ENCODE measurements at places on chromosomes 4 and X. TPM values are rescaled to one million over a fixed set of nuclear protein-coding genes. Genes with fewer than 3 reads are reported as not detected.
A peak's percentile ranks its signal among the peaks of the same experiment; 100 is the strongest.

DNA sequence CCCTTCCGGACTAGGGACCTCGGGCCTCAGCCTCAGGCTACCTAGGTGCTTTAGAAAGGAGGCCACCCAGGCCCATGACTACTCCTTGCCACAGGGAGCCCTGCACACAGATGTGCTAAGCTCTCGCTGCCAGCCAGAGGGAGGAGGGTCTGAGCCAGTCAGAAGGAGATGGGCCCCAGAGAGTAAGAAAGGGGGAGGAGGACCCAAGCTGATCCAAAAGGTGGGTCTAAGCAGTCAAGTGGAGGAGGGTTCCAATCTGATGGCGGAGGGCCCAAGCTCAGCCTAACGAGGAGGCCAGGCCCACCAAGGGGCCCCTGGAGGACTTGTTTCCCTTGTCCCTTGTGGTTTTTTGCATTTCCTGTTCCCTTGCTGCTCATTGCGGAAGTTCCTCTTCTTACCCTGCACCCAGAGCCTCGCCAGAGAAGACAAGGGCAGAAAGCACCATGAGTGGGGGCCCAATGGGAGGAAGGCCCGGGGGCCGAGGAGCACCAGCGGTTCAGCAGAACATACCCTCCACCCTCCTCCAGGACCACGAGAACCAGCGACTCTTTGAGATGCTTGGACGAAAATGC, at the start of gene WAS:
WAS (plus strand) TSS at position 389 of the 572 bp plus-strand sequence; CDS start at position 444, 55 bp downstream.
- DNase-seq, result no peak

DNA sequence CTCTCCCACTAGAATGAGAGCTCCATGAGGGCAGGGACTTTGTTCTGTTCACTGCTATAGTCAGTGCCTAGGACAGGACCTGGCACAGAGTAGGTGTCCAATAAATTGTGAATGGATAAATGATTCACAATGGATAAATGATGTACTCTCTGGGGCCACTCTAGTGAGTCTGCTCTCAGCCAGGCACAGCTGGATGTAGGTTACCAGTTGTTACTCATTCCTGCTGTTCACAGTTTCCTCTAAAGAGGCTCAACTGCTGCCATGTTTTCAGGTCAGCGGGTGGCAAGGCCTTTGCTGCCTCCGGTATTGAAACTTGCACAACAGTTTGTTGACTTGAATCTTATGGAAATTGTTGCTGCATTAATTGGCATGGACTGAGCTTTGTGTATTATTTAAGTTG, 99.1 kb downstream of the NHSL2 start:
- no peak for DNase-seq

DNA sequence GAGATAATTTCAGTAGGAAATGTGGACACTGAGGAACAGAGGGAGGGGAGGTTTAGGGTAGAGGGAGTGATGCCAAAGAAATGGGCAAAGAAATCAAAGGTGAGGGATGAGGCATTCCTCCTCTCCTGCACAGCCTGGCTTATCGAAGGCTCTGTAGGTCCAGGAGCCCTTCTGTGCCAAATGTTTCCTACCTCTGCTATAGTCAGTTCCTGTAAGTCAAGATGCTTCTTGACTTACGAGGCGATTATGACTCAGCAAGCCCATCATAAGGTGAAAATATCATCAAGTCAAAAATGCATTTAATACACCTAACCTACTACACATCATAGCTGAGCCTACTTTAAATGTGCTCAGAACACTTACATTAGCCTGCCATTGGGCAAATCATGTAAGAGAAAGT, 60.0 kb upstream of the ARHGAP24 start:
- no peak for DNase-seq

DNA sequence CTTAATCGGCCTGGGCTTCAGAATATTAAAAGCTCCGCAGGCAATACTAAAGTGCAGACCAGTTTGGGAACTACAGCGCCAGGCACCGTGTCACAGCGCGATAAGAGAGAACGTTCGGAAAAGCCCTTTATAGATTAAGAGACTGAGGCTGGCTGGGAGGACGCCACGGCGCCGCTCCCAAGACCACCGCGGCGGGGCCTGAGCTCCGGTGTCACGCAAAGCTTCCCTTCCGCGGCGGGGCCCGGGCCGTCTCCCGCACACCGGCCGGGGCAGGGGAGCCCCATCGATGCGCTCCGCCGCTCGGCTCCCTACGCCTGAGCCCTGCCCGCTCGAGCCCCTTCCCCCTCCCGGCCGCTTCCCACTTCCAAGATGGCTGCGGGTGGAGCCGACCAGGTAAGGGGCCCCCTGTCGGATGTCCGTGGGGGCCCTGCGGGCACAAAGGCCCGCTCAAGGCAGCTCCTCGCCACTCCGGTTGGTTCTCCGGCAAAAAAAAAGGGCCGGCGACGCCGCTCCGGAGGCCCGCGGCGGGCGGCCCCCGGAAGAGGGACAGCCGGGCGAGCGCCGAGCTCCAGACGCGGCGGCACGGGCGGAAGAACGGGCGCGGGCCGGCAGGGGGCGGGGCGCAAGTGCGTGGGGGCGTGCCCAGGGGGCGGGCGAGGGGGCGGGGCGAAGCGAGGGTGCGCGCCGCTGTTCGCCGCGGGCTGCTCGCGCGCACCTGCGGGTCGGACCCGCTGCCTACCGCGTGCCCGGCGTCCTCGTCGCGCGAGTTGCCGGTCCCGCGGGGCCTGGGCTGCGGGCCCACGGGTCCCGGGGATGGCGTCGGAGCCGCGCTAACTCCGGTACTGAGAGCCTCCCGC, at the start of gene TBC1D14:
TBC1D14 (plus strand) TSS at position 714 of the 857 bp plus-strand sequence. CDS start 13,564 bp downstream, outside the sequence.
- DNase-seq, result peak; percentile 92

- DNase-seq, result peak; percentile 39
Observed at GRCh38 chr4:98566361-98567008, 91.9 kb downstream of the TSPAN5 start.

DNA sequence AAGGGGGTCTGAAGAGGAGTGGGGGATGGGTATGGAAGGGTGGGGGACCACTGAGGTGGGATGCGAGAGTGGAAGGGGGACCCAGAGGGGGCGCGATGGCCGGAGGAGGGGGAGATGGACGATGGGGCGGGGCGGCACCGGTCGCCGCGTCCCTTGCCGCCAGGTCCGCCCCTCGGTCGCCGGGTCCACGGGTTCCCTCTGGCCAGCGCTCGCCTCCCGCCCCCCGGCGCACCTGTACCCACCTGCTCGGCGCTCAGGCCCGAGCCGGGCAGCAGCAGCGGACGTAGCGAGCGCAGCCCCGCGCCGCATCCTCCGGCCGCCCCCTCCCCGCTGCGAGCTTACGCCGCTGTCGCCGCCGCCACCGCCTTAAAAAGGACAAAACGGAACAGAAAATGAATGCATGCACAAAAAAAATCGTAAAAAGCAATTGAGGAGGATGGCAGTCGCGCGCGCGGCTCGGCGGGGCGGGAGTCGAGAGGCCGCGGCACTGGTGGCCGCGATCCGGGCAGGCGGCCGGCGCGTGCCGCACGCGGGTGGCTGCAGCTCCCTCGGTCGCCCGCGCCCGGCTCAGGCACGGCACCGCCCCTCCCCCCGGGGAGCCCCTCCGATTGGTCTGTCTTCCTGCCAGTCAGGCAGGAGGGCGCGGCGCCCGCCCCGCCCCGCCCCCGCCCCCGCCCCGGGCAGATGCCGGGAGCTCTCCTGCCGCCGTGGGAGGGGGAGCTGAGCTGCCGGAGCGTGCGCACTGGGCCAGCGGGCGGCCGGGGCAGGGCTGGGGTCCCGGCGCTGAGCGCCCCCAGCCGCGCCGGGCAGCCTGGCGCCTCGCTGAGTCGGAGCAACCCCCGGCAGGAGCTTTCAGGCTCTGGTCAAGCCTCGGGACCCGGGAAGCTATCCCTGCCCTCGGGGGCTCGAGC, at the start of gene JAKMIP1:
JAKMIP1 (minus strand) TSS at position 539 of the 911 bp plus-strand sequence. CDS start 87,699 bp downstream, outside the sequence.
- peak; percentile 43 for DNase-seq

- DNase-seq, result no peak
Observed at GRCh38 chr4:18664171-18664570, 642.6 kb upstream of the LCORL start.

DNA sequence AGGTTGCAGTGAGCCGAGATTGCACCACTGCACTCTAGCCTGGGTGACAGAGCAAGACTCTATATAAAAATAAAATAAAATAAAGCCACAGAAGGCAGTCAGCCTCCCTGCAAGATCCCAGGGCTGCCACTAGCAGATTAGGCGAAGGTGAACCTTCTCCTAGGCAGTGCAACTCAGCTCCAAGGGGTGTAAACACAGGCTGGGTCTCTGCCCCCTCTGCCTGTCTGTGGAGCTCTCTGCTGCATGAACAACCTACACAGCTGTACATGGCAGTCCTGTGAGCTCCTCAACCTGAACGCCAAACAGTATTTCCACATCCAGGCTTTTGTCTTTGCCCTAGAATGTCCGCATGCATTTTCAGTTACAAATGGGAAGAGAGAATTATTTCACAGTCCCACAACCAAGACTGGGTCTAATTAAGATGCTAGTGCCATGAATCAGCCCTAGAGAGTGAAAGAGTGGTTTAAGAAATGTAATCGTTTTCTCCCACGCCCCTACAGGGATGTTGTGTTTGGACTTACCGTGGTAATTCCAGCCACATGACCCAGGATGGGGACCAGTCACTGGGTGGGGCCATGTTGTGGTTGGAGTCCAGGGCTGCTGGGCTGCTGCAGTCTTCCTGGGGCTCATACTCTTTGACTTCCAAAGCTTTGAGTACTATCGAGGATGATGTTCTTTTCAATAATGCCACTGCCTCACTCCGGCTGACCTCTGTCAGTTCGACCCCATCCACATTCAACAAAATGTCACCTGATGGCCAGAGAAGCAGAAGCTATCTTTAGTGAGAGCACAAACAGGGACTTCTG, 99.0 kb downstream of the FIP1L1 start:
- DNase-seq, result peak; percentile 99

GRCh38 chr4:55498051-55498450, 48.7 kb downstream of the CLOCK start:
- peak; percentile 23 for DNase-seq

- no peak for DNase-seq
Observed at GRCh38 chr4:140400111-140400510, 26.7 kb downstream of the SCOC start.

DNA sequence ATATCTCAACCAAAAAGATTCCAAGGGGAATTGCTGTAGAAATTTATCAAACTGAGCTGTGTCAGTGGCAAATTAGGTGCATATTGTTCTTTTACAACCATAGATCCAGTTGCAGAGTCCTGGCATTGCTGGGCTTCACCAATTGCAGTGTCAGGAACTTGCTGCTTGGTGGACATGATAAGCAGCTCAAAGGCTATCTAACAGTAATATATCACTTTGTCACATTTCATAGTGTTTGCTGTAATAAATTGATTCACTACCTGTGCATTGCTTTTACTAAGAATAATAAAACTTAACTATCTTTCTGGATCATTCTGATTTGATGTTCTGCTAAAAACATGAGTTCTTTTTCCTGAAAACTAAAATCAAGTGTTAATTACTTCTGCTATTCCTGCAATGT, 30.9 kb upstream of the ACE2 start:
- DNase-seq, result no peak

- peak; percentile 72 for DNase-seq
Observed at GRCh38 chr4:152360045-152360410, 175.9 kb downstream of the FBXW7 start.

GRCh38 chr4:14967982-14968381, 34.3 kb upstream of the CPEB2 start:
- DNase-seq, result peak; percentile 14

DNA sequence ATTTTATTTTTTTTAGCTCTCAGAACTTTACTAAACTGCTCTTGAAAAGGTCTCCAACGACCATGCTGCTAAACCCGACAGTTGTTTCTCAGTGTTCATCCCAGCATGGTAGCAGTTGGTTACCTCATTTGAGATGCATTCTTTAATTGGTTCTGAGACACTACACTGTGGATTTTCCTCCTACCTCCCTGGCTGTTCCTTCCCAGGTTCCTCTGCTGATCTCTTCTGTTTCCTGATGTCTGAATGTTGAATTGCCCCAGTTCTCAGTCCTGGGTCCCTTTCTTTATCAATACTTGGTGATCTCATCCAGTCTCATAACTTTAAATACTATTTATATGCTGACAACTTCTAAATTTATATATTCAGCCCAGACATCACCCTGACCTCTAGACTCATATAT, 19.1 kb upstream of the TMEM165 start:
- DNase-seq, result no peak

DNA sequence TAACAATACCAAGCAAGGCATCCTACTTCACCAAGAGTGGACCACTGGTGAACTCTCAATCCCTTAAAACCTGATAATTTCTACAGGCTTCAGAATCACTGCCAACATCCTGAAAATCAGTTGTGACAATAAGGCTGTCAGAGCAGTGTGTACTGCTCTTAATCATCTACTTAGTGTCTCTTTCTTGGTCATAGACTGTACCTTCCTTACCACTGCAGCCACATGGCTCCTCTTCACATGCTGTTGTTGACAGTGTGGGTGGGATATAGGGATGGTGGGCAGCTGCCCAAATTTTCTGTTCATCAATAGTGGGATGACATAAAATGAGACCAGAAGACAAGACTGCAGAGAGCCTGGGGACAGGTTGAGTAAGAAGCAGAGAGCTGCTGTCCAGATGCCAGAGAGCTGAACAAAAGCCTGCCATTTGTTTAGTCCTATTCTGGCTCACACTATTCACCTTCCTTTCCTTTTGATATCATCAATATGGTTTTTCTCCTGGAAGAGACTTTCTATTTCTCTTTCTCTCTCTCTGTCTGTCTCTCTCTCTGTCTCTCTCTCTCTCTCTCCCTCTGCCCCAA, 178.9 kb downstream of the MGST2 start:
- peak; percentile 23 for DNase-seq

DNA sequence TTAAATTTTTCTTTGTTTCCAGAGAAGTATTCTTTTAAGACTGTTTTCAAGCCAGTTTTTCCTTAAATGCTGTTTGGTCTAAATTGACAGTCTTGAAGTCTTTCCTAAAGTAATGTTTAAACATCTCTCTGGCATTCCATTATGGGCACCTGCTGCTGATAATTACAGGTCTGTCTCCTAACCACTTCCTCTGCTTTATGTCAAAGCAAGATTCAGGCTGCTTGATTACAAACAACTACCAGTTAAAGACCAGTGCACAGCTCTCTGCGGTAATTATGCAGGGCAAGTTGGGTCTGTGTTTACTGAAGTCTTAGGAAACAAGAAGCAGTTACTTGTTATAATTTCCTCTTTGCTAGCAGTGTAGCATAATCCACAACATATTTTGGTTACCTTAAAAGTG, 17.6 kb downstream of the UNC5C start:
- DNase-seq, result no peak

GYG2 gene
- polyA plus RNA-seq, result 1.2 TPM

SLC34A2 gene
- not detected for polyA plus RNA-seq

SPATA4 gene
- 0.73 TPM for polyA plus RNA-seq

SH2D1A gene
- not detected for polyA plus RNA-seq

SLC10A4 gene
- not detected for polyA plus RNA-seq

PNMA6F gene
- not detected for polyA plus RNA-seq

MSANTD1 gene
- 0.08 TPM for polyA plus RNA-seq

ZIC3 gene
- not detected for polyA plus RNA-seq
